ENCODE measurements at places on chromosomes 6 and 20.
A peak's percentile ranks its signal among the peaks of the same experiment; 100 is the strongest.

GRCh38 chr6:165484178-165484889 is 174.9 kb upstream of the C6orf118 start:
- no peak for DNase-seq

- DNase-seq, result peak; percentile 63
Observed at GRCh38 chr6:53725791-53726575, 60.4 kb upstream of the KLHL31 start.

DNA sequence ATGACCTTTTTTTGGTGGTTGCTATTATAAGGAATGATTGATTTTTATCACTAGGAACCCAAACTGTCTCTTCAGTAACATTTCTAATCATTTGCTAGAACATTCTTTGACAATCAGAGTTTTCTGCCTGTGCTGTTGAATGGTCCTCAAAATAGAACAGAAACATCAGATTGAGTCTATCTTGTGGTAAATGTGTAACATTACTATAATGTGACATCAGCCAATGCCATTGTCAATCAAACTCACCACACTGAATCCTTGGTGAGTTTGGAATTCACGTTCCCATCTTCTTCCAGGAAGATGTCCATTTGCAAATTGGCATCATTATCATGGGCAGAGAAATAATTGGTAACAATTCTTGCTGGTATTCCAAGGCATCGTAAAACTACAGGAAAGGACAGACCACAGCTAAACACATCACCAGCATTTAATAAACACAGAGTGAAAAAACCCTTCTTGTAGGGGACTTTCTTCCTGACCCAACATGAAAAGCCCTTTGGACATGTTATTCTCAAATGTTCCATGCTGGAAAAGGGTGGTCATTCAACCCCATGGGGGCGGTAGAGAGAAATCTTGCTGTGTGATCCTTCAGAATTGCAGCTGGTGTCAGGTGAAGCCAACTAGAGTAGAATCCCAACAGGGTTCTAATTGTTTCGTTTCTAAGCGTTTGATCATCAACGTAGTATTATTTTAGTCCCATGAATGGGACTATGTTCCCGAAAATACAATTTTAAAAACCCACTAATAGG is 98.5 kb downstream of the F13A1 start:
- DNase-seq, result peak; percentile 8

DNA sequence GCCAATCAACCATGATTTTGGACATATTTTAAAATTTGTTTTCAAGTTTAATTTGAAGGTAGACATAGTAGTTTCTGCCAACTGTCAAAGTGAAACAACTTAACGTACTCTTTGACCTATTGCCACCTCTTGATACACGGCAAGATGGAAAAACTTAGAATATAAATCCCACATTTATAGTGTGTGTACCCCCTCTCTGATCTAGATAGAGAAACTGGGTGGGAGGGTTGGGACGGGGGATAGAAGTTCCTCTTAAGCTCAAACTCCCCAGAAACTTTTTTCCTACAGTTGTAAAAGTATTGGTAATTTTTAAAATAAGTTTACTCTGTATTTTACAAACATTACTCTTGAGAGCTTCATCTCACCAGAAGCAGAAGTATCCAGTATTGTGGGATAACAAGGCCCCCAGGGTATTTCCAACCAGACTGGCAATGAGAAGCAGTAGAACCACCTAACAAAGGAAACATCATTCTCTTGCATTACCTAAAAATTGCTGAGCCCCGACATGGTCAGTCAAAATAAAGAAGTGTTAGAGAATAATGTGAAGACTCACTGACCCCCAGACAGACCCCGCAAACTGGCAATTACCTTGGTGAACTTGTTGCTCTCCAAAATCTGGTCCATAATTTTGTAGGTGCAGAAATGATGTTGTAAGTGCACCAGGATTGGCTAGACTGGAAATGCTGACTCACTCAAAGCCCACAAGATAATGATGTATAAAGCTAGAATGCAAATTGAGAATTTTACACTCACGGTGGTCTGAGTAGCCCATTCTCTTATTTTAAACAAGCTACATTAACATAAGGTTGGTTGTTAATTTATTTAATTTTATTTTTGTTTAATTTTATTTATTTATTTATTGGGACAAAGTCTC is 74.7 kb upstream of the TNFAIP3 start:
- no peak for DNase-seq

GRCh38 chr6:113442040-113442439 is 415.1 kb upstream of the MARCKS start:
- no peak for DNase-seq

DNA sequence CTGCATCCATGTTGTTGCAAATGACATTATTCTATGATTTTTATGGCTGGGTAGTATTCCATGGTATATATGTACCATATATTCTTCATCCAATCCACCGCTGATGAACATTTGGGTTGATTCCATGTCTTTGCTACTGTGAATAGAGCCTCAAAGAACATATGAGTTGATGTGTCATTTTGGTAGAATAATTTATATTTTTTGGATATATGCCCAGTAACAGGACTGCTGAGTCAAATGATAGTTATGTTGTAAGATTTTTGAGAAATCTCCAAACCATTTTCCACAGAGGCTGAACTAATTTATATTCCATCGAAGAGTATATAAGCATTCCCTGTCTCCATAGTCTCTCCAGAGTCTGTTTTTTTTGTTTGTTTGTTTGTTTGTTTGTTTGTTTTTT is 1373.5 kb downstream of the GRIK2 start:
- DNase-seq, result peak; percentile 49

- peak; percentile 52 for DNase-seq
Observed at GRCh38 chr6:142485256-142485655, 183.4 kb downstream of the ADGRG6 start.

GRCh38 chr6:163414117-163414945 is at the start of gene QKI:
QKI (plus strand) TSS chr6:163414718; CDS start chr6:163415194, 476 bp downstream.
- DNase-seq, result peak; percentile 88

GRCh38 chr20:43539975-43540672 is 18.7 kb upstream of the SGK2 start:
- no peak for DNase-seq

DNA sequence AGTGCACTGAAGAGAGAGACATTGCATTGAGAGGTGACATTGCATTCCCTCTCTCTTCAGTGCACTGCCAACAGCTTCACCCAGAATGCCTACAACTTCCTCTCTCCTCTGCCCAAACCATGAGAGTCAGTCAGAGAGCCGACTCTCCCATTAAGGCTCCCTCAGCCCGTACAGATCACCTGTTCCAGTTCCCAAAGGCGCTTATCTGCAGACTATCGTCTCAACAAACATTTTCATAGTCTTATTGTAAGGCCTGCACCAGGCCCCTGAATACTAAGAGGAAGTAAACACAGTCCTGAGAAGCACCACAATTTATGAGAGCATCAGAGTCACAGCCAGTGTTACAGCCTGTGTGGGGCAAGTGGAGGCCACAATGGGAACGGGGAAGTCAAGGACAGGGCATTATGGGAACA is 53.7 kb downstream of the GFOD1 start:
- DNase-seq, result no peak

- DNase-seq, result peak; percentile 43
Observed at GRCh38 chr6:13695252-13695651, 16.4 kb downstream of the RANBP9 start.

- DNase-seq, result no peak
Observed at GRCh38 chr6:122998403-122998975, 2.5 kb downstream of the CLVS2 start.

- peak; percentile 27 for DNase-seq
Observed at GRCh38 chr6:82957868-82958245, 107.8 kb downstream of the UBE3D start.

- no peak for DNase-seq
Observed at GRCh38 chr6:148962854-148963515, 216.2 kb downstream of the UST start.

DNA sequence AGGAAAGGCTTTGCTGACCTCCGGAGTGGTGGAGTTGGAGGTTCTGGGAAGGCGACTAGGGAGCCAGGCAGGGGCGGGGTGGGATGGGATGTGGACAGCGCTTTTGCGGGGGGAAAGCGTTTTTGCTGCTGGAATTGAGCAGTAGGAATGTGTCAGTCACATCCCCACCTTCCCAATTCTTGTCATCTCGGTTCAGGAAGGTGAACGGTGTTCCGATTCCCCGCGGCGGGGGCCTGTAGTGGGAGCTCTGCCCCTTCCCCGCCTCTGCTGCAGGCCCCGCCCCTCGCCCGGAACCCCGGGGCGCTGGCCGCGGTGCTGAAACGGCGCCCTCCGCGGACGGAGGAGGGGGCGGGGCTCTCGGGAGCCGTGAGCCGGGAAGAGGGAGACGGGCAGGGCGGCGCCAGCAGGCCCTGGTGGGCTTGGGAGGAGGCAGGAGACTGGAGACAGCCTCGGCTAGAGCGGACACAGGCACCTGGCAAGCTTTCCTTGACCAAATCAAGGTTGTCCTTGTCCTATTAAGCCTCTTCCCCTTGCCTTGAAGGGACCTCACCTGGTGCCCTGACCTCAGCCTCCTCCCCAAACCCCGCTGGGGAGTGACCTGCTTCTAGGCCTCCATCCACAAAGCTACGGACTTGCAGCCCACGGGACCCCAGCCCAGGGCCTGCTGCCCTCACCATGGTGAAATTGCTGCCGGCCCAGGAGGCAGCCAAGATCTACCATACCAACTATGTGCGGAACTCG is at the start of gene LHFPL5:
Gene LHFPL5, plus strand, starts transcription at position 357 of the 741 bp plus-strand sequence. Its CDS starts 319 bp downstream, at position 676.
- DNase-seq, result peak; percentile 17

DNA sequence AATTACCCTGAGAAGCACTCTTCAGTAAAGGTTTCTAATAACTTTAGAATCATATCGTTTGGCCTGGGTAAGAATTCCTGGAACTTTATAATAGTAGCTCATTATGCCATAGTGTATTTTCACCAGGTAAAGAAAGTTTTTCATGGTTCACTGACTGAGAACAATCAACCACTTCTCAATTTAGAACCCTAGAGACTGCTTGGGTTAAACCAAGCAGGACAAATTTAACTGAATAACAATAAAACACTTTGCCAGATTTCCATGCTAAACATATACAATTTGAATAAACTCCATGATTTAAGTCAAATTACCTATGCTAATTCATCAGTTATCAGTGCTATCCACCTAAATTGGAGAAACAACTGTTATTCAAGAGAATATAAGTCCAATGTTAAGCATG is 99.4 kb downstream of the PLG start:
- DNase-seq, result no peak

DNA sequence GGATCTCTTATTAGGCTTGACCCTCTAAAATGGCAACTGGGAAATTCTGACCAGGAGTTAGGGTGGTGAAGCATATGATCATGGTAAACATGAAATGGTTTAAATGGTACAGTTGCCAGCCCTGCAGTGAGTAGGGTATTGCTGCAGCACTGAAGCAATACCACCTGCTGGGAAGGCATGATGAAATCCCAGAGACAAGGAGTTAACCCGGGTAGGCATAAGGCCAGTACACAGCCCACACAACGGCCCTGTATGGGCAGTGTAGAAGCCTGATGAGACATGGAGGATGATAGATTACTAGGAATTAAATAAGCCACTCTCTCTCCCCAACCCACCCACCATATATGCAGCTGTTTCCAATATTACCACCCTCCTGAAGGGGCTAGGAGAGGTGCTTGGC is 197.4 kb upstream of the MOCS1 start:
- no peak for DNase-seq

GRCh38 chr20:11003341-11003740 is 329.5 kb upstream of the JAG1 start:
- DNase-seq, result no peak

DNA sequence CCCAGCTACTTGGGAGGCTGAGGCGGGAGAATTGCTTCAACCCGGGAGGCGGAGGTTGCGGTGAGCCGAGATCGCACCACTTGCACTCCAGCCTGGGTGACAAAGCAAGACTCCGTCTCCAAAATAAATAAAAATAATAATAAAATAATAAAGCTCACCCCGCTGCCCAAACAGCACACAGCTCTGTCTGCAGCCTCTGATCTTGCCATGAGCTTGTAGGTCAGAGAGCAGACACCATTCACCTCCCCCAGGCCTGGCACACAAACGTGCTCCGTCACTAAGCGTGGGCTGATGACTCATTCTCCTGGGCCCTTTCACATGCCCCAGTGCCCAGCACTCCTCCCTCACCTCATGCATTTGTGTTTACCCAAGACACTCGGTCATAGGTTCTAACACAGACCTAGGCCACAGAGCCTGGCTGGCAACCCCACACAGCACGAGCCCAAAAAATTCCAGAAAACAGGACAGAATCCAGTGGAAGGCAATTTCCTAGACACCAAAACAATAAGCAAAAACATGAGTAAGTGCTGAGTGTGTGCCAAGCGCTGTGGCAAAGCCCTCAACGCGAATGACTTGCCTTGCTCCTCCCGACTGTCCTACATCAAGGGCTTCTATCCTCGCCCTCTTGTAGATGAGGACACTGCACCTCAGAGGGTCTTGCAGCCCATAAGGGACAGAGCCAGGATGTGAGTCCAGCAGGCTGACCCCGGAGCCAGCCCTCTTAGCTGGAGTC is 18.0 kb downstream of the ATP9A start:
- DNase-seq, result peak; percentile 67

- DNase-seq, result peak; percentile 54
Observed at GRCh38 chr20:58870293-58871014, 17.9 kb downstream of the GNAS start.

DNA sequence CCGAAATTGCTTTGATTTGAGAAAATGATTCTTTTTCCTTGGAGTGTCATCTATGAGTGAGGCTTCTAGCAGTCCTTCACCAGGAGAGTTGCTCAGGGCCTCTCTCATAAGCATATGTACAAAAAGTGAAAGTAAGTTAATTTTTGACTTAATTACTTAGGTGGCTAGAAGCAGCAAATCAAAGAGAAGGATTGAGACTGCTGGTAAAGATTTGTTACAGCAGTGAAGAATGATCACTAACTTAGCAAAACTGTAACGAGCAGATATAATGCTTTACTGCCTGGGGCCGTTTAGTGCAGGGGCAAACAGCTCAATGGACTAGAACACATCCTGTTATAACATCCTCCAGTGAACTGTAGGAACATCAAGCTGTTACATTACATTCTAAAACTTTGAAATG is 167.8 kb upstream of the RIPOR2 start:
- DNase-seq, result no peak

- DNase-seq, result peak; percentile 41
Observed at GRCh38 chr6:33633462-33634158, 12.5 kb downstream of the ITPR3 start.

DNA sequence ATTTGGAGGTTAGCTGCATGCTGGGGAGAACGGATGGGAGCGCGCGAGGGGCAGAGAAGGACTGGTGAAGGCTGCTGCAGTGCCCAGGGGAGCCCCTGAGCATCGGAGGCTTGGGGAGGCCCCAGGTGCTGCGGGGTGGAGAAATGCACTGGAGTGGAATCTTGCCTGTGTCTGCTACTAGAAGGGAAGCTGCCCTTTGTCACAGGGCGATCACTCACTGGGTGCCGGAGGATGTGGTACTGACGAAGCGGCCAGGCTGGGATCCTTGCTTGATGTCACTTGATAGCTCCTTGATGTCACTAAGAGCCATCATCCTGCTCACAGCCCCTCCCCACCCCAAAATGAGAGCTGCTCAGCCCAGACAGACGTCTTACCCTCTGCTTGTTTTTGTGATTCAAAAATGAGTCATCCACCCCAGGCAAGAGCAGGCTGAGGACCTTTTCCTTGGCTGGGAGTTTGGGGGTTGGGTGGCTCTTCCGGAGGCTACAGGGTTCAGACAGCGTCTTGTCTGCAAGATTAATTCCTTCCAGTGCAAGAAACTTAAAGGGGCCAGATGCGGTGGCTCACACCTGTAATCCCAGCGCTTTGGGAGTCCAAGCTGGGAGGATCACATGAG is 62.6 kb upstream of the PMEPA1 start:
- peak; percentile 87 for DNase-seq

- peak; percentile 91 for DNase-seq
Observed at GRCh38 chr6:21831521-21832291, 238.2 kb downstream of the SOX4 start.

GRCh38 chr6:36947570-36948351 is 6.8 kb upstream of the PI16 start:
- DNase-seq, result no peak
